ENCODE measurements at places on chromosomes 3 and 15.

DNA sequence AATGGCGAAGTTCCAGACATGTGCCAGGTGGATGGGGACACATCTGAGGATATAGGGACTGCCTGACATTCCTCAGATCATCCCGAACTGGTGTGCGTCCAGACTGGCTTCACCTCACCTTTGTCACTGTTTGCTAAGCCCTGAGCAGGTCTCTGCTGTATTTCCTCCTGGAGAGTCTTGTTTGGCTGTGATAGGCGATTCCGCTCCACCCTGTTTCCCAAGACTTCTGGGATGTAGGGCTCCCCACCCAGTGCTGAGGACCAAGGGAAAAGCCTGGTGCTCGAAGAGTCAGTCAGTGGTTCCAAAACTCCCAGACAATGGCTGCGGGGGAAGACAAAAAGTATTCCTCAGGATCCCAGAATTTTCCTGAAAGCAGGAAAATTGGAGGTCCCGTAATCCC lies 11.1 kb upstream of the FURIN start:
- no peak for DNase-seq

DNA sequence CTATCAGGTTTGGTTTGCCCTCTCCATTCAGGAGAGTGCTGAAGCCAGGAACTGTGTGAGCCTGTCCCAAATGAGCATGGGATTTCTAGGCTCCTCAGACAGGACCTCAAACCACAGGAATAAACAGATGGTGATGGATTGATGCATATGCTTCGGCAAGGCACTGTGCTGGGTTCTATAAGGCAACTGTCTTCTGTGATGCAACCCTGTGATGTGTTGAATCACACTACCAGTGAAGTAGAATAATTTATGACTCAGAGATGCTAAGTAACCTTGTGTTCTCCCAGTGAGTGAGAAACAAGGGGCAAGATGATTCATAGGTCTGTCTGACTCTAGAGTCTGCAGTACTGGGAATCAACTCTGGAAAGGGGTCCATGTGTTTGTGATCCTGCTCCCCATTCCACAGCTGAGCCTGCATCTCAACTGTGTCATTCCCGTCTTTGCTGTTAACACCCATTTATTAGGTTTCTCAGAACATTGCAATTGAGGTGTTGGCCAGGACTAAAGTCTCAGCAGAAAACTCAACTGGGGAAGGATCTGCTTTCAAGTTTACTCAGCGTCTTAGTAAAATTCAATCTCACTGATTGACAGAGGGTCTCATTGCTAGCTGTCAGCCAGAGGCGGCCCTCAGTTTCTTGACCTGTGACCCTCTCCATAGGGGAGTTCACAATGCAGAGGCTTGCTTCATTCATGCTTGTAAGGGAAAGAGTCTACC lies 510.1 kb upstream of the CFAP20DC start:
- peak; percentile 67 for DNase-seq

- DNase-seq = peak; percentile 77
Observed at GRCh38 chr3:11060500-11061251, 68.1 kb downstream of the SLC6A1 start.

DNA sequence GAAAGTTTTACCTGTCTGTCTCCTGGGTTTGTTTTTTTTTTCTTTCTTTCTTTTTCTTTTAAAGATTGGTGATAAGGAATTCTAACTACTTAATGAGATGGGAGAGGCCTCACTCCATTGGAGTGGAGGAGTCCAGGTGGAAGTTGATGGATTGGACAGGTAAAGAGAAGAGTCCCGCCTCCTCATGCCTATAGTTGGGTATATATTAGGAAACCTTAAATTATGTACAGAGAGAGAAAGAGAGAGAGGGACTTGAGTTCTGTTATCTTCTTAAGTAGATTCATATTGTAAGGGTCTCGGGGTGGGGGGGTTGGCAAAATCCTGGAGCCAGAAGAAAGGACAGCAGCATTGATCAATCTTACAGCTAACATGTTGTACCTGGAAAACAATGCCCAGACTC lies 158.2 kb downstream of the TP63 start:
- no peak for DNase-seq

- peak; percentile 96 for DNase-seq
Observed at GRCh38 chr3:126475413-126476114, at the start of gene ZXDC. ZXDC (minus strand) TSS chr3:126475891; CDS start chr3:126475865, 26 bp downstream.

DNA sequence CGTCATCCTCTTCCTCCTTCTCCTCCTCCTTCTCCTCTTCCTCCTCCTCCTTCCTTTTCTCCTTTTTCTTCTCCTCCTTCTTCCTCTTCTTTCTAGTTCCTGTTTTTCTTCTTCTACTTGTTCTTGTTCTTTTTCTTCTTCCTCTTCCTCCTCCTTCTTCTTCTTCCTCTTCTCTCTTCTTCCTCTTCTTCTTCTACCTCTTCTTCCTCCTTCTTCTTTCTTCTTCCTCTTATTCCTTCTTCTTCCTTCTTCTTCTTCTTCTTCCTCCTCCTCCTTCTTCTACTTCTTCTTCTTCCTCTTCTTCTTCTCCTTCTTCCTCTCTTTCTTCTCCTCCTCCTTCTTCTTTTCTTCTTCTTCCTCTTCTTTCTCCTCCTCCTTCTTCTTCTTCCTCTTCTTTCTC lies 310.2 kb upstream of the LMCD1 start:
- no peak for DNase-seq

DNA sequence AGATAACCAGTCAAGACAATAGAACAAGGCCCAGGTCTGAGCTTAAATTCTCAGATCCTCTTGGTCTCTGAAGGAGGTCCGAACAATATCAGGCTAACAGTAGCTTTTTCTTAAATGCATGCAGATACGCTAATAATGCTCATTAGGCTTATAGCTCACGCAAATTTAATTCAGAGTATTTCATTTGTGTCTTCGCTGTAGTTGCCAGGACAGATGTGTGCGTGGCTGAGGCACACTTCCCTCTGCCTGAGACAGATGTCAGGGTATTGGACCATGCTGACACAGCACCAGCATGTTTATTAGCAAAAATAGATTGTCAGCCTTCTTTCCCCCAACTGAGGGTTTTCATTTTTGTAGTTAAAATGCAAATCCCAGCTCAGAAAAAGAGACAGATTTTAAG lies 102.9 kb upstream of the BFSP2 start:
- DNase-seq = no peak
